ENCODE measurements at places on chromosomes 7 and 10.

GRCh38 chr7:95660023-95660434, 63.7 kb upstream of the PDK4 start:
- DNase-seq, result no peak

DNA sequence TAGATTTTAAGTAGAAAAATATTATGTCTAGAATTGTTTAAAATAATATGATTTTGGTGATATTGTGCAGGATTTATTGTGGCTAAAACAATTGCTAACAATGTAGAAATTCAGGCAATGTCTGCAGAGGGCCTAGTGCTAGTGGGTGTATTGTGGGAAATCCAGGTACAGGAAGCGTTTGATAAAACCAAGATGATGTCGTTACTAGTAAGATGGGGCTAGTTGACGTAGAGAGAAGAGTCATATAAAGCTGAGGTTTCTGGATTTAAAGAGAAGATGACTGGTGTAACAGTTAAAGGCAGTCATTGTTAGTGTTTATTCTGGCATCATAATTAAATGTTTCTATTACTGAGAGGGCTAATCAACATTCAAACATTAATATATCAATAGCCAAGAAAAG, 43.5 kb downstream of the ADK start:
- no peak for DNase-seq

- no peak for DNase-seq
These were observed 2.2 kb downstream of the EGFR start for GRCh38 chr7:55021053-55021452.

- no peak for DNase-seq
These were observed 15.1 kb downstream of the BCAP29 start for GRCh38 chr7:107594961-107595737.

- no peak for DNase-seq
These were observed 214.3 kb downstream of the NEBL start for GRCh38 chr10:20682782-20683181.

DNA sequence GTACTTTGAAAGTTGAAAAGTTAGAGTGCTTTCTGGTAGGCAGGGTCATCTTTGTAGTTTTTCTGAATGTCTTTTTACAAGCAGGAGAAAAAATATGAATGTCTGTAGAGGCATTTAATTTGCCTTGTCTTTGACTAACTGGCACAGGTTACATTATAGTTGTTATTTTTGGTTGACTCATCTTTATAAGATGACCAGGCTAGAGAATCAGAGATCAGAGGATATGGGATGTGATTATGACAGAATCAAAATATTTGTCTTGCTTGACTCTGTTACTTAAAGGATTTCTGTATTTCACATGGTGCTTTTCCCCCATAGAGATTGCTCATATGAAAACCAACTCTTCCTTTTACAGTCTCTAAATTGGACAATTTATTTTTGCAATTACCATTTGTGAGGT, 2.4 kb downstream of the ZMYND11 start:
- DNase-seq, result no peak

- no peak for DNase-seq
These were observed 188.4 kb downstream of the CYP26A1 start for GRCh38 chr10:93261961-93262610.

DNA sequence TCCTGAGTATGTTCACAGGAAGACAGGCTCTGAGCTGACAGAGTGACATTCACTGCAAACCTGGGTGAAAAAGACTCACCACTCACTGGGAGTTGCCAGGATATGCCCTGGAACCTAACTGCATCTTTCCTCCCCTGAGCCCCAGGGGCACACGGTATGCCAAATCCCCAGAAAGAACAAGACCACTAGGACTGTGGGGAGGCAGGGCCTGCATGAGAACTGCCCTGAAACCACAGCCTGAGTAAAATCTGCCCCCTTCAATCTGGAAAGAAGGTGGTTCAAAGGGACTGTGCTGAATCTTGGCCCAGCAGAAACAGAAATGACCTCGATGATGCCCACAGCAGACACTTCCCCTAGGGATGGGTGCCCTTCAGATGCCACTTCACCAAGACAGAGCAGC, 6.5 kb downstream of the FAM53B start:
- DNase-seq, result no peak

GRCh38 chr7:18235819-18236218, 208.2 kb upstream of the PRPS1L1 start:
- no peak for DNase-seq

GRCh38 chr7:135697276-135698049, 30.5 kb downstream of the SLC13A4 start:
- no peak for DNase-seq

DNA sequence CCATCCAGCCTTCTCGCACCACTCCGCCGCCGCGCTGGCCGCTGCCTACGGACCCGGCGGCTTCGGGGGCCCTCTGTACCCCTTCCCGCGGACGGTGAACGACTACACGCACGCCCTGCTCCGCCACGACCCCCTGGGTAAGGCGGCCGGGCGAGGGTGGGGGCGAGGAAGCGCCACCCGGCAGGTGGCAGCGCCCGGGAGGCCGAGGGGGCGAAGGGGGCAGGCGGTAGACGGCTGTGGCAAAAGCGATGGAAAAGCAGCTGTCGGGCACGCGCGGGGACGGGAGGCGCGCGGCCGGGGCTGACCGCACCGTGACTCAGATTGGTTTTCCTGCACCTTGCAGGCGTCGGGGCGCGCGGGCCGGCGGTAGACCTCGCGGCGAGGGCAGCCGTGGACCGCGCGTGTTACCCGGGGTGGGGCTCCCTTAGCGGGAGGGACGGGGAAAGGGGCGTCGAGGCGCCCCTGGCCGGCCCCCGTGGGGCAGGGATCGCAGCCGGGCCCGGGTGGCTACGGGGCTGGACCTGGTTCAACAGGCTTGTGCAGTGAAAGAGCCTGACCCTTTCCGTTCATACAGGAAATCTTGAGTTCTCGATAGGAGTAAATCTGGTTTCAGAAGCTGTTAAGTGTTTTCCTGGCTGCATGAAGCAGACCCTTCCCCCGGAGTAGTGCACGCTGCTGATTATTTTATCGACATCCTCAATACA, 608 bp downstream of the HHEX start:
- DNase-seq, result peak; percentile 84

GRCh38 chr7:27842851-27843250, 102.9 kb downstream of the TAX1BP1 start:
- DNase-seq, result no peak

- DNase-seq, result no peak
These were observed 212.3 kb downstream of the FANK1 start for GRCh38 chr10:126108693-126109092.

DNA sequence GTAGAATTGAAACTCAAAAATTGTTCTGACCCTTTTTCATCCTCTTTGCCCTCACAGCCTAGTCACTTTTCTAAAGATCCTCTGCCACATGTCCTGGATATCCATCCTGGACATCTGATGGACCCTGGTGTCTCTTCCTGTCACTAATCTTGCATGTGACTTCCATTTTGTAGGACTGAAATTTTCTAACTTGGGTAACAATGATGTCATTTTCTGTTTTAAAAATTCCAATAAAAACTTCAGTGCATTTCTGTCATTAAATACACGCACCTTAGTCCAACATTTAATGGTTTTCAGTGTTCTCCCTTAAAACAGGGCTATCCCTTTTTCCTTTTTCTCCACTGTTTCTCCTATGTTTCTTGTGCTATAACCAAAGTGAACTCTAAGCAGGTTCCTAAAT, 684.9 kb upstream of the ANKRD30A start:
- DNase-seq, result no peak

GRCh38 chr7:152849128-152849527, 89.6 kb downstream of the ACTR3B start:
- DNase-seq, result no peak

DNA sequence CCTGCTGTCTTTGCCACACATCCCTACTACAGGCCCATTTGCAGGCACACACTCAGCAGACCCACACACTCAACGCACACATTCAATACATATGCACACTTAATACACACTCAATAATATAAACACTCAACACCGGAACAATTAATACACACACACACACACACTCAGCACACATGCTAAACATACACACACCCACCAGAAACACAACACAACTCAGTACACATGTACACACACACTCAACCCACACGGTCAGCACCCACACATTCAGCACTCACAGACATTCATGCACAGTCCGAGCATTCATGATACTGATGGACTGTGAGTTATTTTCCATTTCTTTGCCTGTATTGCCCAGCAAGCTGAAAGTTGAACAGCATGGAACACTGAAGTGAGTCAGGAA, 35.4 kb upstream of the SMNDC1 start:
- DNase-seq, result no peak

- DNase-seq, result no peak
These were observed 71.4 kb downstream of the PROSER2 start for GRCh38 chr10:11894381-11895107.

DNA sequence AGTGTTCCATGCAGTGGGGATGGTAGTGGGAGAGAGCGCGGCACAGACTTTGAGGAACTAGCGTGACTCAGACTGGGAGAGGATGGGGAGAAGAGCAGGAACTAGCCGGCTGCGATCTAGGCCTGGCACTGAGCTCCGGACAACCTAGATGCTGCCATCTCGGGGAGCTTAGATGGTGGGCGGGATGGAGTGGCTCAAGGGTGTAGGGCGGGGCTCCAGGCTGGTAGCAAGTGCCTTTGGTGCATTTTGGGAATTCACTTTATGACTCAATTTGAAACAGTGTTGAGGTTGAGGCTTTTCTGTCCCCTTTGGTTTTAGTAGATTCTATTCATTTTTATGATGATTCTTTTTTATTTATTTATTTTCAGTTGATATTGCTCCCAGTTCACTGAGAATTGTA, 185.3 kb upstream of the GPR26 start:
- DNase-seq, result no peak

GRCh38 chr10:1776127-1776662, 38.9 kb upstream of the ADARB2 start:
- no peak for DNase-seq

- DNase-seq, result no peak
These were observed 64.9 kb upstream of the NRBF2 start for GRCh38 chr10:63068246-63068645.

- DNase-seq, result no peak
These were observed 228.9 kb upstream of the TCF7L2 start for GRCh38 chr10:112721080-112721698.

DNA sequence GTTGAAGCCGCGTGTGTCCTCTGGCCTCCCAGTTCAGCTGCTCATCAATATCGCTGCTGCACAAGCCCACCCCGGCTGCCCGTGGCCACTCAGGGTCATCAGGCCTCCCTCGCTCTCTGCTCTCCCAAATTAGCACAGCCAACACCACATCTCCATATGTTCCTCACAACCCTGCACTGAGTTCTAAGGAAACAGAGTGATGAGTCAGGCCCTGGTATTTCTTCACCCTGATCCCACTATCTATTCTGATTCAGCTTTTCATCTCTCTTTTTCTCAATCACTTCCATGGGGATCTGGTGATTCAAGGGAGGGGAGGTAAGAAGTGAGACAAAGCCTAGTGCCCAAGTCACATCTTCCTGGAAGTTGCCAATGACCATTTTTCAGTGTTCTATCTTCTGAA, 23.8 kb downstream of the CYTH3 start:
- DNase-seq, result no peak
